ENCODE measurements at places on chromosomes 16 and 17.
A peak's percentile ranks its signal among the peaks of the same experiment; 100 is the strongest.

GRCh38 chr16:22093996-22094395 lies 1.7 kb downstream of the VWA3A start:
- DNase-seq: no peak

- no peak for DNase-seq
Measured at GRCh38 chr16:64321066-64321465, 800.8 kb downstream of the CDH11 start.

GRCh38 chr17:50330151-50330775 lies 15.7 kb upstream of the XYLT2 start:
- DNase-seq: no peak

DNA sequence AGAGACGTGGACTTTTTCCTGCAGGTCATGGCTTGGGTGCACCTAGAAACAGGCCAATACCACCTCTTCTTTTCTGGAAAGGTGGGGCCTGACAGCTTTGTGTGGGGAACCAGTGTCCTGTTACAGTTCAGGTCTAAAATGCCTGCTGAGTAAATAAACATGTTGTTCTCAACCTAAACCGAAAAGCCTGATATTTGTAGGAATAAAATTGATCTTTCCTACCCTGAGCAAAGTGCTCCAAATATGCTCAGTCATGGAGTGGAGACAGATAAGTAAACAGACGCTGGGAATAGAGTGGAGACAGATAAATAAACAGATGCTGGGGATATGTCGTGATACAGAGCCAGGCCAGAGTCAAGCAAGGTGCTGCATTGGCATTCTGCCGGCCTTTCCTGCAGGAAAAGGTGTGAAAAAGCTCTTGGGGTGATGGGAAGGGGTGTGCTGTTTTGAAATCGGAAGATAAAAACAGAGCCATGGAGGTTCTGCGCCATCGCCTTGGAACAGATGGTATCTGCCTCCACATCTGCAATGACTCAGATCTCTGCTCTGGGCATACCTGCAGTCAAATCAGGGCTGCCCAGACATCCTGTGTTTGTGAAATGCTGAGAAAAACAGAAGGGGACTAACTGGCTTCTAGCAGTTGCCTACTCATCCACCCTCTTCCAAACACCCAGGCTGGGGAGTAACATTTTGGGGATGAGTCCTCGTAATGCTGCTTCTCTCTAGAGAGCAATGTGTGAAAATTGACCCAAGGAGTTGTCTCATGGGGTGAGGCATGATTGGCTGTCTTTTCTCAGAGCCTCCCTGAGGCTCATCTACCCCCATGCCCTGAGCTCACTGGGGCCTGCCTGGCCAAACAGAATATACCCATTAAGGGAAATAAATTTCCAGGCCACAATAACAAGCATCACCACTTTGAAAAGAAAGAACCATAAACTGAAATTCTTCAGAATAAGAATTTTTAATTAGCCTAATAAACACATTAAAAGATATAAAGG lies 16.8 kb upstream of the TRPV2 start:
- DNase-seq: no peak

DNA sequence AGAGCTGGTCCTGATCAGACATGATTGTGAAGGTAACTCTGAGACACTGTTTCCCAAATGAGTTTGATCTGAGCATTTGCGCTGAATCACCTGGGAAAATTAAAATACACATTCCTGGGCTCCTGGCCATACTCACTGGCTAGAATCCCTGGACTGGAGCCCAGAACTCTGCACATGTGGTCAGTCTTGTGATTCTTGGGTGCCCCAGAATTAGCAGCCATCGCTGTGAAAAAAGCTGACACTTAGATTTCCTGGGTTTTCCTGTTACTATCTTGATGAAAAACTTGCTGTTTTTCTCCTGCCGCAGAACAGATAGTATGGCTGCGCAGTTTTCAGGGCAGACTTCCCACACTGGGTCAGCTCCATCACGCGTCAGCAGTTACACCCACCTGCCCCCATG lies 24.6 kb downstream of the NECAB2 start:
- no peak for DNase-seq

GRCh38 chr17:47905221-47905733 lies 9.2 kb downstream of the SP2 start:
- no peak for DNase-seq

- DNase-seq: no peak
Measured at GRCh38 chr17:81252987-81253329, 13.8 kb downstream of the NDUFAF8 start.

DNA sequence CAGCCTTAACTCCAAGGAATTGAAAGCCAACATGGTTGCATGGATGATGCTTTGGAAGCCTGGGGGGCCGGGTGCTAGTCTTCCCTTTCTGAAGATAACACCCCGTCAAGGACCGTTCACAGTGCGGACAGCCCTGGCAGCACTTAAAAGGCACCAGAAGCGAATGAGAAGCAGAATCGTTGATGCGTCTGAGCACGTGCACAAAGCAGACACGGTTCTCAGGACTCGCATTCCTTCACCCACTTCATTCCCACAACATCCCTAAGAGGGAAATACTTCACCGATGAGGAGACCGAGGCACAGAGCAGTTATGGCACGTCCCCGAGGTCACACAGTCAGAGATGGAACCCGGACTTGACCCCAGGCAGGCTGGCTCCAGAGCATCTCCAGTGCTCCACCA lies 14.2 kb downstream of the TRPV1 start:
- DNase-seq: no peak

DNA sequence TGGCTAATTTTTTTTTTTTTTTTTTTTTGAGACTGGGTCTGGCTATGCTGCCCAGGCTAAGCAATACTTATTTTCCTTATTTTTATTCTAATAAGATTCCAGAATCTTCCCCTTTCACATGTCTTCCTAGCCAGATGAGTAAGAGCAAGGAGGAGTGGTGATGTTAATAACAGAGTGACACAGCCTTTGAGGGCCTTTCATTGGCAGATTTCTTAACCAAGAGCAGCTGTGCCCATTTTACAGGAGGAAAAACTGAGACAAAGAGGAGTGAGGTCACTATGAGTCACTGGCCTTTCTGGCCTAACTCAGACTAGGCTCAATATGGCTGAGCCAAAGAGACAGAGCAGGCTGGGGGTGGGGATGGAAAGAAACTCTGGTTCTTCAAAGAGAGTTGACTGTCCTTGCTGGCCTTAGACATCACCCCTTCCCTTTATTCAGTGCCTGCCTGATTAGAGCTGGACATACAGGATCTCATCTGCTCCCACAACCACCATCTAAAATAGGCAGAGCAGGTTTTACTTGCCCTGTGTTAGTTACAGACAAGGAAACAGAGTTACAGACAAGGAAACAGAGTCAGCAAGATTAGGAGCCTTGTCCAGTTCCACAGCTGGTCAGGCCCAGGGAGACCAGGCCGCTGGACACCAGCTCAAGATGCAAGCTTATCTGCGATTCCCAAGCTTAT lies 50.0 kb upstream of the TOB1 start:
- no peak for DNase-seq

DNA sequence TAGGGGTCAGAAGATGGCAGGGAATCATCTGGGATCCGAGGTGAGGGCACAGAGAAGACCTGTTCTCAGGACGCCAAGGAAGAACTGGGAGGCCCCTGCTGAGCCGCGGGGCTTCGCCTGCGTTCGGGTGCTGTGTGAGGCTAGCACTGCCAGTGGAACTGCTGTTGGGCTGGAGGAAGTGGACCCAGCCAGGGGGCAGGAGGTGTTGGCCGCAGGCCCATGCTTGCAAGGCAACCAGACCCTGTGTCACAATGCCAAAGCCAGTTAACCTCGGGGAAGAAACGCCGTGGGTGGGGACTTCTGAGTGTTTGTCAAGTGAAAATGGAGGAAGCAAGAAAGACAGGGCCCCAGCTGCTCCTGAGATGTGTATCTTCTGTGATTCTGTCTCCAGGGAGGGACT lies 185.5 kb downstream of the LGALS9B start:
- DNase-seq: no peak

GRCh38 chr16:18836702-18837101 lies 35.4 kb upstream of the ARL6IP1 start:
- DNase-seq: no peak

GRCh38 chr16:22743401-22743800 lies 70.6 kb upstream of the HS3ST2 start:
- DNase-seq: no peak

GRCh38 chr16:82011199-82011641 lies at the start of gene SDR42E1:
Gene SDR42E1, minus strand, starts transcription at chr16:82011470. Its CDS starts 10,612 bp downstream, at chr16:82000858.
- peak; percentile 27 for DNase-seq

DNA sequence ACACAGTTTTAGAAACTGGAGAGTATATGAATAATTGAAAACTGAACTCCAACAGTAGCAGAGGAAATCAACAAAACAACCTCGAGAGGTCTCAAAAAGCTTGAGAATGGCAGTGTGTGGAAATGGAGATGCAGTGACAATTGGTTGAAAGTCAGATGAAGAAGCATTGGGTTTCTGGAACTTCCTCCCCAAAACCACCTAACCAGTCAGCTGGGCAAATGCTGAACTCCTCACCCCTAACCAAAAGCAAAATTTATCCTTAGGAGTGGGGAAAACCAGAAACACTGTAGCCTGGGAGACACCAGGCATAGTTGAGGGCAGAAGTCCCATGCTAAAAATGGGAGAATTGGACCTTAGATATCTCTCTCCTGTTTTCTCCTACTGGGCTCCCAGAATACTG lies 109.9 kb downstream of the TANC2 start:
- no peak for DNase-seq

DNA sequence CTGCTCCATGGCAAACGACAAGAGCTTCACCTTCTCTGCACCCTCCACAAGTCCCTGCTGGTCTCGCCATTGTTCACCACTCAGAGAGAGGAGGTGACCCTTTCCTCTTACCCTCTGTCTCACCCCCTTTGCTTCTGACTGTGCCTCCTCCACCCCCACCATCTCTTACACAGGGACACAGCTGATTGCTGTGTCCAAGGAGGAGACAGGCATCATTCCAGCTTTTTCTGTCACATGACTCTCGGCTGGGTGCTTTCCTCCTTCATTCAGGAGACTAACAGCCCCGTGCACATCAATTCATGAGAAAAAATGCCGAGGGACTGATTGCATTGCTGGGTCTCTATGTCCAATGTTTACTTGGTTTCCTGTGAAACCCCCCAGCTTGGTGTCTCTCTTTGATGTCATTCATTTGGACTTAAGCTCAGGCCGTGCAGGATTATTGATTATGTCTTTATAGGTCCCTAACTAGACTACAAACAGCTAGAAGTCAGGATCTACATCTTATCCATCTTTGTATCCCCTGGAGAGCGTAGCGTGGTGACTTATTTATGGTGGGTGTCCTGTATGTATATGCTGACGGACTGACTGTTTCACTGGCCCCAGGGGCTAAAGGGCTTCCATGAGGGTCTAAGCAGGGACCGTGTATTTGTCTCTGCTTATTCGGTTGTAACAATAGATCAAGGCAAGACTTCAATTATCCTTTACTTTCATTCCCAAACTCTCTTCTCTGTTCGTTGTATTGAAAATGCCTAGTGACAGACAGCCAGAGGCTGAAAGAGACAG lies 82.2 kb upstream of the CDH13 start:
- DNase-seq: no peak

DNA sequence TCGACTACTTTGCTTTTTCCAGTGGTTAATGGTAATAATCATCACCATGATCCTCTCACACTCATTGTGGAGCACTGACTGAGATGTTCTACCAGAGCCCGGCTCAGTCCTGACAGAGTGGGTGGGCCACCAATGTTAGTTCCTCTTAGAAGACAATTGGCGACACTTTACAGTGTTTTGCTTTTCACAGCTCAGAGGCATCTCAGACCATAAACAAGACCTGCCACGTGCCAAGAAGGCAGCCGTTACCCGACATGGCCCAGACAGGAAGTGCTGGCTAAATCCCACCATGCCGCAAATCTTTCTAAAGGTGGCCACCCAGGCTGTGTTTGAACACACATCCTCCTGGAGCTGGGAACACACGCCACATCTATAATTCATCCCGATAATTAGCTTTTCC lies 103.7 kb downstream of the XYLT1 start:
- no peak for DNase-seq

- DNase-seq: no peak
Measured at GRCh38 chr17:45577571-45578279, 87.2 kb upstream of the PLEKHM1 start.

GRCh38 chr16:86044881-86045590 lies 146.1 kb downstream of the IRF8 start:
- DNase-seq: no peak

- no peak for DNase-seq
Measured at GRCh38 chr17:79831265-79832217, 7.7 kb downstream of the CBX4 start.

- no peak for DNase-seq
Measured at GRCh38 chr17:47735536-47736011, 2.5 kb downstream of the TBX21 start.

GRCh38 chr16:47939680-47940079 lies 216.1 kb downstream of the ABCC12 start:
- DNase-seq: no peak

DNA sequence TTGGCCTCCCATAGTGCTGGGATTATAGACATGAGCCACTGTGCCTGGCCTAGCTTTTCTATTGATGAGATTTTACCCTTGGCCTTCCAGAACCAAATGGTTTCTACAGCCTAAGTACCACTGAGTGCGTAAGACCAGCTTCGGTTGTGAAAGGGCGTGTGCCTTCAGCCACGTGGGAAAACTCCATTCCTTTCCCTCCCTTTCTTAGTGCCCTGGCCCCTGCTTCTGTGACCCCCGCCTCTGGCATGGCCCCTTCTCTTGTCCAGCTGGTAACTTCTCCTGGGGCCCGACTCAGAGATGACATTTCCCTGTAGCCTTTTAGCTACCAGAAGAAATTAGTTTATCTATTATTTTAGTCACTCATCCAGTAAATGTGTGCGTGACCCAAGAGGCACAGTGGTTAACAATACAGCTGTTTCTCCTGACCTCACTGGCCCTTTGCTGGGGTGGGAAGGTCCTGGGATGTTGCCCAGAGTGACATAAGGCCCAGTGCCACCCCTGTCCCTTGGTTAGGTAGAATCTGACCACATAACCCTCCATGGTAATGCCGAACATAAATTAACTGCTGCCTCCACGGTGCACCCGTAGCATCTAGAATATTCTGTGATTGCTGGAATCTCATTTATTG lies 97.3 kb downstream of the PLCG2 start:
- DNase-seq: no peak

- no peak for DNase-seq
Measured at GRCh38 chr17:38572669-38573365, 32.9 kb downstream of the SRCIN1 start.

GRCh38 chr16:73051226-73051625 lies 3.3 kb upstream of the ZFHX3 start:
- DNase-seq: no peak

DNA sequence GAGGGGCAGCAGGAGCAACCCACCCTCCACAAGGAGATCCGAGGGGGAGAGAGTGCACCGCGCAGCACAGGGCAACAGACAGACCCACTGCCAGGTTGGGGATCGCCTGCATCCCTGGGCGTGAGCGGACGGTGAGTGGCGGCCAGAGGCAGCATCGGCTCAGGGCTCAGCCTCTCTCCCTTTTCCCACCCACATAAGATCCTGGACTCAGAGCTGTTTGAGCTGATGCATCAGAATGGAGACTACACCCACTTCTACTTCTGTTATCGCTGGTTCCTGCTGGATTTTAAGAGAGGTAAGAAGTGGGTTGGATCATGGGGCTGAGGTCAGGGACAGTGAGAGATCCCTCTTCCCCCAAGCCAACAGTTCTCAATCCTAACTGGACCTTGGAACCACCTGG lies 23.2 kb downstream of the MNT start:
- no peak for DNase-seq

- DNase-seq: no peak
Measured at GRCh38 chr17:51374209-51374608, 113.9 kb downstream of the UTP18 start.

- DNase-seq: no peak
Measured at GRCh38 chr16:87053016-87053982, 263.9 kb downstream of the C16orf95 start.

- no peak for DNase-seq
Measured at GRCh38 chr17:69434164-69434579, 19.7 kb downstream of the MAP2K6 start.

Data from activated CD8-positive, alpha-beta memory T cell treated with anti-CD3 and anti-CD28 coated beads for 1 hour (primary cell).